ENCODE measurements at places on chromosomes 3 and 15. TPM values are rescaled to one million over a fixed set of nuclear protein-coding genes. Genes with fewer than 3 reads are reported as not detected.

Gene KNL1
- 1.3 TPM for total RNA-seq

Gene BLOC1S6
- 65.4 TPM for total RNA-seq

Gene C2CD4A
- total RNA-seq = not detected

Gene GASK1A
- total RNA-seq = 0.85 TPM

Gene WDR6
- total RNA-seq = 81.0 TPM

Gene AQP9
- not detected for total RNA-seq

Gene EFCC1
- total RNA-seq = not detected

Gene FOXB1
- total RNA-seq = not detected

Gene ACSBG1
- not detected for total RNA-seq

Gene FAM107A
- total RNA-seq = under 0.01 TPM

Gene GOLGA6D
- not detected for total RNA-seq

Gene SECISBP2L
- 25.9 TPM for total RNA-seq

Gene ZIC4
- total RNA-seq = not detected

Gene GOLGA6L9
- 1.4 TPM for total RNA-seq

Gene CLDN16
- under 0.01 TPM for total RNA-seq

Gene SLC22A13
- total RNA-seq = 0.28 TPM

Gene STAC
- total RNA-seq = 3.8 TPM

Gene ZXDC
- 17.7 TPM for total RNA-seq

Gene THRB
- total RNA-seq = 1.4 TPM

Gene GPR15
- total RNA-seq = not detected

Gene CYP8B1
- not detected for total RNA-seq

Gene NR1I2
- not detected for total RNA-seq

Gene PXYLP1
- total RNA-seq = 6.6 TPM

Gene NEK10
- total RNA-seq = 15.8 TPM

Gene TXNRD3
- 16.2 TPM for total RNA-seq

Gene RPL35A
- total RNA-seq = 785 TPM

Gene FBXW12
- not detected for total RNA-seq

Gene MAP6D1
- 0.57 TPM for total RNA-seq

Gene ANKUB1
- not detected for total RNA-seq

Gene NR2F2
- 4.5 TPM for total RNA-seq

Gene ILDR1
- not detected for total RNA-seq

Gene SLC12A8
- 79.0 TPM for total RNA-seq

Gene GOLGA8N
- total RNA-seq = 4.4 TPM

Gene ABHD17C
- total RNA-seq = 12.1 TPM

Gene ITIH1
- total RNA-seq = 0.18 TPM

Gene FANCD2OS
- not detected for total RNA-seq

Gene PCNP
- total RNA-seq = 90.3 TPM

Gene CCR8
- not detected for total RNA-seq

Gene ECE2
- not detected for total RNA-seq

Gene VPS33B
- total RNA-seq = 10.0 TPM

Gene DUOX1
- under 0.01 TPM for total RNA-seq

Gene IGF1R
- 39.3 TPM for total RNA-seq

Gene THBS1
- total RNA-seq = 1,557 TPM

Gene TLR9
- total RNA-seq = under 0.01 TPM

Gene CRYGS
- 0.43 TPM for total RNA-seq

Gene PRRT3
- total RNA-seq = 2.1 TPM

Gene GRM2
- total RNA-seq = not detected

Gene ZNF609
- 15.8 TPM for total RNA-seq

Gene PLA2G4D
- total RNA-seq = not detected

Gene TMEM158
- total RNA-seq = 35.7 TPM

Gene PLA1A
- total RNA-seq = 0.83 TPM

Gene SYNPR
- total RNA-seq = not detected

Gene ISL2
- total RNA-seq = 0.37 TPM

Gene ADAMTS9
- total RNA-seq = 5.2 TPM
